ENCODE measurements at places on chromosomes 1 and 21.

GRCh38 chr1:179576509-179576908 is 761 bp upstream of the NPHS2 start:
- no peak for DNase-seq

DNA sequence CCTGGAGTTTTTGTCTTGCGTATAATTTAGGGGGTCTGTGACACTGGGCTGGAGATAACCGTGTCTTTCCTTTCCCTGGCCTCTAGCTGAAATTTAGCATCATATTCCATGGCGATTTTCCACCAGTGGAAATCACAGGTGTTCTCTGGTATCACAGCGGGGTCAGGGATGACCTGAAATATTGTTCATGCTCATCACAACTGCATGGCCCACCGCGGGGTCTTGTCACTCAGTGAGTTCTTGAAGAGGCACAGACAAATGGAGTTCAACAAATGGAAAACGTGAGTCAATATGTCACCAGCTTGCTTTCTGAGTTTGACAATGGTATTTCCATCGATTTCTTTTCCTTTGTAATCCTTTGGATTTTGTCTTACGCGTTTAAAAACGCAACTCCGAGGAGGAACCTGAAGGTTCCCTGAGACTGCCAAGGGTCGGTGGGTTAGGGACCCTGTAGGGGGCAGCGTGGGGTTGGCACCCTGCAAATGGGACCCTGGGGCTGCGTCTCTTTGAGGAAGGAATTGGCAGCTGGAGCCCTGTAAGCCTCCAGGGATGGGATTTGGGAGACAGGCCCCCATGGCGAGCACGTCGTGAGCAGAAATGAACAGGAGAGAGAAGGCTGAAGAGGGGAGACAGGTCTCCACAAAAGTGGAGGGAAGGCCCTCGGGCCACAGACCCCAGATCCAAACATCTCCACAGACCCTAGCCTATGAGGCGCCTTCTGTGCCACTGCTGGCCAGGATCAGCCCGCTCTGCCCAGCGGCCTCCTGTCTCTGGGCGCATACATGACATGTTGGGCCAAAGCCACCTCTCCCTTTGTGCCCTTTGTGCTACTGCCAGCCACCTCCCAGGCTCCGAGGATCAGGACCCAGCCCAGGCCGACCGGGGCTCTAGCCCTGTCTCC is 32.1 kb upstream of the RUNX3 start:
- DNase-seq, result no peak

DNA sequence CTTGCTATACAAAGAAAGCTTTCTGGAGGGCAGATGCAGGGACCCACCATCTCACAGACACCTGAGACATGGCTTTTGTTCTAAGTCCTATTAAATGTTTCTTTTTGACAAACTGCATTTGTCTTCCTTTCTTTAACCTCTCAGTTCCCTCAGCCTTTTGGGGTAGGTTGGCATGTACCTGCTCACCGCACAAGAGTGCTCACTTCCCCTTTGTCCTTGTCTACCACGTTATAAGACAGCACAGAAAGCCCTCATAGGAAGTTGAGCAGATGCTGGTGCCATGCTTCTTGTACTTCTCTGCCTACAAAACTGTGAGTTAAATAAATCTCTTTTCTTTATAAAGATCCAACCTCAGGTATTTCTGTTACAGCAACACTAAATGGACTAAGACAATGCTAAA is 31.9 kb upstream of the RGS21 start:
- no peak for DNase-seq

GRCh38 chr1:60963167-60963940 is 119.0 kb upstream of the NFIA start:
- no peak for DNase-seq

GRCh38 chr1:220628431-220628830 is 61.7 kb upstream of the C1orf115 start:
- DNase-seq, result no peak

GRCh38 chr1:58620259-58620658 is 43.2 kb upstream of the TACSTD2 start:
- DNase-seq, result no peak

GRCh38 chr1:181013144-181013543 is 9.5 kb downstream of the STX6 start:
- DNase-seq, result no peak

DNA sequence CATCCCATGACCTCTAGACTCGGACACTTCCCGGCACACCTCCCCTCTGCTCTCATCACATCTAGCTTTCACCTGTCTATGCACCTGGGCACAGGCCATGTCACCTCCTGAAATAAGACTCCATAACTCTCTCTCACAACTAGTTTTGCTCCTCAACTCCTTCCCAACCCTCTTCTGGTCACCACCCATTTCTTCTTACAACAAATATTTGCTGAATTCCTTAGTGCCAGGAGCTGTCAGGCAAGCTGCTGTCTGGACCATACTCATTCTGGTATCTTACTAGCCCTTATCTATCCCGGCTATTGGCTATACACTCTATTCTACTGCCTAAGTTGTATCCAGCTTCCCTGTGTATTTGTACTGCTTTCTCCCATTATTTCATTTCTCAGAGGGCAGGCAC is 49.1 kb downstream of the LRRC71 start:
- no peak for DNase-seq

- DNase-seq, result peak; percentile 19
Measured at GRCh38 chr1:202274611-202275010, 67.1 kb downstream of the UBE2T start.

DNA sequence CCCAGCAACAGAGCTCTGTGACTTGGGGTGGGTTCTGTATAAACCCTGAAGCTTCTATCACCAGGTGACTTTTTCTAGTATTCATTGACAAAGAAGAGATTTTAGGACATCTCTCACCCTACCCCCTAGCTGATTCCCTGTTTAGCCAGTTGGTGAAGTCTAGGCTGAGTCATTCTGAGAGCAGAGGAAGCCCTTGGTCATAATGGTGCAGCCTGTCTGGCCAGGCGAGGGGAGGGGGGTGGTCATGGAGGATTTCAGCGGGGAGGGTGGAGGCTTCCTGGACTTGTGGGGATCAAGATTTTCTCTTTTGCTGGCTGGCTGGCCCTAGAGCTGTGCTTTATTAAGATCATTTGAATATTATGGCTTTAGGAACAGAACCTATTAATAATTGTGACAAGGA is 262.6 kb downstream of the CAMTA1 start:
- no peak for DNase-seq

- DNase-seq, result peak; percentile 39
Measured at GRCh38 chr1:168135921-168136708, 615 bp downstream of the GPR161 start.

DNA sequence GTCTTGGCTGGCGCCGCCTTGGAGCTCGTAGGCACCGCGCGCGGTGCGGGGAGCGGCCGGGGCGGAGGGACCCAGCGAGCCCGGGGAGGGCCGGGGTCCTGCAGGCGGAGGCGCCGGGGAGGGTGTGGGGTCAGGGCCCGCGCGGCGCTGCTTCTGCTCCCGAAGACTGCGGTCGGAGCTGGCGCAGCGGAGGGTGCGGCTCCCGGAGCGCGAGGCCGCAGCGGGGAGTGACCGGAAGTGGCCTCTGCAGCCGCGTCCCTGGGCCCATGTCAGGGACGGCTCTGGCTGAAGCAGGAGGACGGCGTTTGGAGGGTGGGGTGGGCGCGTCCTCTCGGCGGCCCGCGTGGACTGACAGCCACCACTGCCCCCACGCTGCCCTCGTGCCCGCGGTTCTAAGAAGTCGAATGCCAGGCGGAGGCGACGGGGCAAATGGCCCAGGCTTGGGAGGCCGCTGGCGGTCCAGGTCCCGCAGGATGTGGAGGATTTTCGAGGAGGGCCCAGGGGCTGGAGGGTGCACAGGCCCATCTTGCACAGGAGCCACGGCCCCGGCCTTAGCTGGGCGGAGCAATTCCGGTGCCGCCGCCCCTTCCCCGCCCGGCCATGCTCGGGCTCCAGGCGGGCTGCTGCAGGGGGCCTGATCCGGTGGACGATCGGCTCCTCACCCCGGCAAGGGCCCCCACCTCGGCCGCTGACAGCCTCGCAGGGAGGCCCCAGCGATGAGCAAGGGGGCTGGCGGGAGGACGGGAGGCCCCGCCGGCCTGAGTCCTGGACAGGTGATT is 7.7 kb upstream of the ZNF669 start:
- peak; percentile 33 for DNase-seq

GRCh38 chr21:45742247-45742646 is 98.7 kb downstream of the PCBP3 start:
- no peak for DNase-seq

DNA sequence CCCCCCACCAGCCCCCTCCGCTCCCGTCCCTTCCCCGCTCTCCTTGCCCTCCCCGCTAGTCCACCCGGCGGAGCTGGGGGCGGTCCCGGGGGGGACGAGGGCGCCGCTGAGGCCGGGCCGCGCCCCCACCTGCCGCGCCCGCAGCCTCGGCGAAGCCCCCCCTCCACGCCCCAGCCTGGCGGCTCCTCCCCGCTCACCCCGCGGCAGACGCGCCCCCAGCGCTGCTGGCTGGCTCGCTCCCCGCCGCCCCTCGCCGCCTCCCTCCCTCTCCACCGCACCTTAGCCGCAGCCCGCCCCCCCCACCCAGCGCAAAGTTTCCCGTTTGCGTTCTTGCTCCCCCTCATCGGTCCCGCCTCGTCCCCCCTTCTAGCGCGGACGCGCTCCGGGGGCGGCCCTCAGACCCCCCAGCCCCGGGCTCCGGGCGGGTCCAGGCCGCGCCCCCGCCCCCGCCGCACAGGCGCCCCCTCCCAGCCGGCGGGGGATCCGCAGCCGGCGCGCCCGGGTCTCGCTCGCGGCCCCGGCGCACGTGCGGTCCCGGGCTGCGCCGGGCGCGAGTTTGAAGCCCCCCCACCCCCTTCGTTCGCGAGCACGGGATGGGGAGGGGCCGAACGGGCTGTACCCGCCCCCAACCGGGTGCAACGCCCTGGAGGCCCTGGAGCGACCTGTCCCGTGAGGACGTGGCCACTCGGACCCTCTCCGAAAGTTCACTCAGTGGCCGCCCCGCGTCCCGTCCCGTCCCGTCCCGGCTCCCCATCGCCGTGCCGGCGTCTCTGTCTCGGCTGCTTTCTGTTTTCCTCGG is 623 bp downstream of the PTPRF start:
- DNase-seq, result no peak

GRCh38 chr1:167650269-167651160 is 20.5 kb downstream of the RCSD1 start:
- no peak for DNase-seq

DNA sequence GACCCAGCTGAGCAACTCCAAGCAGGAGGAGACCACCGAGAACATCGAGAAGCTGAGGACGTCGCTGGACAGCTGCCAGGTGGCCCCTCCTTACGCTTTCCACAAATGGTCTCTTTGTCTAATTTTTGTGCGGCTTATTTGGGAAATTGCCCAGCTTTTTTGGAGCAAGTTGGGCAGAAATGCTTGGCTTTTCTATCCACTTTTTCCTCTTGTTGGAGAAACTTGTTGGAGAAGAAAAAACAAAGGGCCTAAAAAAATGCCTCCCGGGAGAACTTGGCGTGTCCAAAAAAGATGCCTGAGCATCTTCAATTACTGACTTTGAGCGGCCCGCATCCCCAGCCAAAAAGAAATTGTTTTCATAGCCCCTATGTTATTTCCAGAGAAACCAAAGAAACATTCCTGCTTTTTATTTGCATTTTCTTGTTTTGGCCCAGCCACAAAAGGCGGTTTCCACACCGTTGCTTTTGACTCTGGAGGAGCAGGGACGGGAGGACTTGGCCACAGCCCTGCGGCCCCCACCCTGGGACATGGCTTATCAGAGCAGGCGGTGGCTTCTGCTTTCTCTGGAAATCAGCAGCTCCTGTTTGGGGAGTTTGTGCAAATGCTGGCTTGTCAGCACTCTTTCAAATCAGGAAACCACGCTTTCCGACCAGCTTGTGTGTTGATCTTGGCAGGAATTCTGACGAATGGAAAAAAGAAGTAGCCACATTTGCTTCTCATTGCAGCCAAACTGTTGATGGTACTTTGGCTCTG is 81.2 kb upstream of the EFHD2 start:
- no peak for DNase-seq

DNA sequence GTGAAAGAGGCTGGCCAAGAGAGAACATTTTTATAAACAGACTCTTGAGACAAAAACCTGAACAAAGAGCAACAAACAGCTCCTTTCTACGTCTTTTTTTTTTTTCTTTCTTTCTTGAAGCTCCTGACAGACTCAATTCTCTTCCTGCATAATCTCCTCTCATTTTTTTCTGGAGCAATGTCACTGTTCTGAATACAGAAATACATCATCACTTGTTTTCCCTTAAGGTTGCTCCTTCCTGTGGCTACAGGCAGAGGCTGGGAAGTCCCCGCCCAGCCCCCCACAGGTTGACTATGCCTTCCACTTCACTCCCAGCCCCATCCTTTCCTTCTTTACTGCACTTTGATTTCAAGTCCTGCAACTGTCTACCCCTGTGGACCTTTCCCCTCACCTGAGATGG is 46.1 kb downstream of the TNR start:
- no peak for DNase-seq

Measured in erythroblast (primary cell).